ENCODE measurements at places on chromosomes 1 and 21.

GRCh38 chr1:96945509-96946084, 224.0 kb downstream of the PTBP2 start:
- no peak for DNase-seq

GRCh38 chr21:20040768-20041167, 957.4 kb upstream of the NCAM2 start:
- DNase-seq = no peak

DNA sequence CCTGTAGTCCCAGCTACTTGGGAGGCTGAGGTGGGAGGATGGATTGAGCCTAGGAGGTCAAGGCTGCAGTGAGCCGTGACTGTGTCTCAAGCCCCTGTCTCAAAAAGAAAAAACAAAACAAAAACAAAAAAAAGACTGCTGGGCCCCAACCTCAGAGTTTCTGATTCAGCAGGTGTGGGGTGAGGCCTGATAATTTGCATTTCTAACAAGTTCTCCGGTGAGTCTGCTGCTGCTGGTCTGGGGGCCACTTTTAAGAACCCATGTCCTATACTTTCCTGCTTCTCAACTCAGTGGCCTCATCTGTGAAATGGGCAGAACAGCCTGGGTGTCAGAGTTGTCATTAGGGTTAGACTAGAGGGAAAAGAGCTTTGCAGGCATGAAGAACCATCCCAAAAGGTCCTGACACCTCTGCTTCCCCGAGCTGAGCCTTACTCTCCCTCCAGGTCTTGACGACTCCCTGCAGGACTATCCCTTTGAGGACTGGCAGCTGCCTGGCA, 2.8 kb downstream of the CNKSR1 start:
- DNase-seq = no peak

DNA sequence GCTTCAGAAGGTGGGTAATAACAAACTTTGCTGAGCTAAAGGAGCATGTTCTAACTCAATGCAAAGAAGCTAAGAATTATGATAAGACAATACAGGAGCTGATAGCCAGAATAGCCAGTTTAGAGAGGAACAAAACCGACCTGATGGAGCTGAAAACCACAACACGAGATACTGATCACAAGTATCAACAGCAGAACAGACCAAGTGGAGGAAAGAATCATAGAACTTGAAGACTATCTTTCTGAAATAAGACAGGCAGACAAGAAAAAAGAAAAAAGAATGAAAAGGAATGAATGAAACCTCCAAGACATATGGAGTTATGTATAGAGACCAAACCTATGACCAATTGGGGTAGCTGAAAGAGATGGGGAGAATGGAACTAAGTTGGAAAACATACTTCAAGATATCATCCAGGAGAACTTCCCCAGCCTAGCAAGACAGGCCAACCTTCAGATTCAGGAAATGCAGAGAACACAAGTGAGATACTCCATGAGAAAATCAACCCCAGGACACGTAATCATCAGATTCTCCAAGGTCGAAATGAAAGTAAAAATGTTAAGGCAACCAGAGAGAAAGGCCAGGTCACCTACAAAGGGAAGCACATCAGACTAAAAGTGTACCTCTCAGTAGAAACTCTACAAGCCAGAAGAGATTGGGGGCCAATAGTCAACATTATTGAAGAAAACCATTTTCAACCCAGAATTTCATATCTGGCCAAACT, 20.5 kb downstream of the CD84 start:
- no peak for DNase-seq

DNA sequence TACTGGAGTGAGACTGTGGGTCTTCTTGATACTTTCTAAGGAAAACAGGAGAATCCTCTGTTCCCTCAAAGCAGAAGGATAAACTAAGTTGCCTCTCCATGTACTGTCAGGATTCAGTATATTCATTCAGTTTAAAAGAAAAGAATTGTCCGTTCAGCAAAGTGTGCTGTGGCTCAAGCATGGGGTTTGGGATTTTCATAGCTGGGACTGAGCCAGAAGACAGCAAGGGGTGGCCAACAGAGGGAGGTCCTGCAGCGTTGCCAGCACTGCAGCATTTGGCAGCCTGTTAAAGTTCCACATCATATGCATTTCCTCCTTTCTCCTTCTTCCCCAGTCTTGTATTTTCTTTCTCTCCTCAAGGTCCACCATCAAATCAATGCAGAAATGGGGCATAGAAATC, 75.1 kb downstream of the DTL start:
- no peak for DNase-seq

GRCh38 chr1:38522915-38523567, 336.5 kb downstream of the RRAGC start:
- no peak for DNase-seq

DNA sequence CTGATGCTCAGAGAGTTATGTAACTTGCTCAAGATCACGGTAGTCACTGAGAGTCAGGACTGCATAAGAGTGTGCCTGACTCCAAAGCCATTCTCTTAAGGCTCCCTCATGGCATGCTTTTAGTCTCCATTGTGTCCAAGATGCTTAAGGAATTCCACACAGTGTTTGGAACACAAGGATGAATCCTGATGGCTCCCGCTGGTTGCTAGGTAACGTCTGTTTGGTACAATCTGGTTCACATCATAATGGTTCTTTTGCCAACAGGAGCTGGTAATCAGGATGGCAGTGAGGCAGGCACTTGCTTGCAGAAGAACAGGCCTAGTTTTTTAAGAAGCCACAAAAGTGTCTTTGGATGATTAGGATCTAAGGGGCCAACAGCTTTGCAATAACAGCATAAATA, 436.5 kb upstream of the DAB1 start:
- DNase-seq = no peak

DNA sequence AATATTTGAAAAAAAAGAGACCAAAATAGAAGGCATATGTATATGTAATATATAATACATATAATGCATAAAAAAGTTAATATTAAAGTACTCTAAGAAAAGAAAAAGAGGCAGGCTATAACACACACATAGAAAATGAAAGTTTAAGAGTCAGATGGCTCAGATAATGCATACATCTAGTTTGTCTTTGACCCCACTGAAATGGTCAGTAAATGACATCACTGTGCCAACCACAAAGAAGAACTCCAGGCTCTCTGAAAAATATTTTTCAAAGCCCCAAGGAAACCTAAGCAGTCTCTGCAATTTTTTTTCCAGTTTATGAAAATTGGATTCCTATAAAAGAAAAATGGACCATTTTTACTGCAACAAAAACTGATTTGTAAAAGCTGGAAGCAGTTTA, 55.4 kb upstream of the SCYL3 start:
- no peak for DNase-seq

DNA sequence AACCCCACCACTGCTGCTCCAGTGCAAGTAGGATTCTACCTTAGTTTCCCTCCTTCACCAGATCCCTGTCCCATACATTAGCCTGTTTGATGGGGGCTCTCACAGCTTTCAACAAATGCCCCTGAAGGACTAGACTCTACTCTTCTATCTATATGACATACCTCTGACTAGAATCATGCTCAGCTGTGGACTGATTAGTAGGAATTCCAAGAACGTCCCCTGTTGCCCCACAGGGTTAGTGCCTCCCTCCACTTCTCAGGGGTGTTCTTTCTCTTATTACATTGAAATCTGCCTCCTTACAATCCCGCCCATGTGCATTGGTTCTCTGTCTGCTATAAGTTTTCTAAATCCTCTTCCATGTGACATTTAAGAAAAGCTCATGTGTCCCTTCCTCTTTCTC, 375.9 kb upstream of the DUSP10 start:
- no peak for DNase-seq

DNA sequence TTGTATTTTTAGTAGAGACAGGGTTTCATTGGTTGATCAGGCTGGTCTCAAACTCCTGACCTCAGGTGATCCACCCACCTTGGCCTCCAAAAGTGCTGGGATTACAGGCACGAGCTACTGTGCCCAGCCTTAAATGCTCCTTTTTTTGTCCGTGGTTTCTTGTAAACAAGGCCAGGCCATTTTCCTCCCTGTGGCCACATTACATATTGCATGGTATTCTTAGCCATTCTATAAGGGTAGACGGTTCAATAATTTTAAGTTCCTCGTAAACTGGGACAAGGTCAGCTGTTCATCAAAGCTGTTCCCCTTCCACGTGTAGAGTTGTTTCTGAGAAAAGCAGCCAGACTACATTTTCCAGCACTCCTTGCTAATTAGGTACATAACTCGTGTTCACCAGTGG, 10.3 kb upstream of the LUZP1 start:
- DNase-seq = no peak

GRCh38 chr21:29195981-29196669, 65.7 kb downstream of the MAP3K7CL start:
- peak; percentile 73 for DNase-seq

- DNase-seq = no peak
Measured at GRCh38 chr1:160168609-160169369, 17.4 kb downstream of the ATP1A4 start.

- no peak for DNase-seq
Measured at GRCh38 chr21:46065215-46065913, 32.5 kb upstream of the COL6A2 start.

DNA sequence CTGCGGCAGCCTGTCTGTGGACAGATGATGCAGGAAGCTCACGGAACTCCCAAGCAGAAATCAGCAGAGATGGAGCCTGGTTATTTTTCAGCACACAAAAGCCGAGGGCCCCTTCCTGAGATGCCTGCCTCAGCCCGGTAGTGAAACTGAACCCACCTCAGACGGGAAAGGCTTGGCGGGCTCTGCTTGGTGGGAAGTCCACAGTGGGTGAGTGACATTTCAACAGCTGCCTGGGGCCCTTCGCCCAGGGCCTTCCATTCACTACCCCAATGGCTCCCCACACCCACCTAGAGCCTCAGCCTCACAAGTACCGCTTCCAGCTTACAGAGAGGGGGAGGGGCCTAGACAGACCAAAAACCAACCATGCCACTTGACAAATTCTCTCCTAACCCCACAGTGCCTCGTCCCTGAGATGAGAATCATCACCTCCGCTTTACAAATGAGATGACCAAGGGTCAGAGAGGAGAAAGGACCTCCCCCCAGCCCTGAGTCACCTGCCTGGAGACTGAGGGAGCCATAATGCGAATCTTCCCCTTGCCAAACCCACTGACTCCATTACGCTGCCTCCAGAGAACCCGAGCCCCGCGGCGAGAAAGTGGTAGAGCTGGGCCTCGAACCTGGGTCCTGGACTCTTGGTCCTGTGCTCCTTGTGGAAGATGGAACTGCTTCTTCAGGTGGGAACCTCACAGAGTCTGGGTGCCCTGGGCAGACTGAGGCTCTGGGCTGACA, 3.4 kb upstream of the ECE1 start:
- DNase-seq = peak; percentile 77

- DNase-seq = no peak
Measured at GRCh38 chr1:177103005-177103852, 61.3 kb downstream of the ASTN1 start.

- no peak for DNase-seq
Measured at GRCh38 chr1:101645810-101646209, 350.9 kb downstream of the OLFM3 start.

DNA sequence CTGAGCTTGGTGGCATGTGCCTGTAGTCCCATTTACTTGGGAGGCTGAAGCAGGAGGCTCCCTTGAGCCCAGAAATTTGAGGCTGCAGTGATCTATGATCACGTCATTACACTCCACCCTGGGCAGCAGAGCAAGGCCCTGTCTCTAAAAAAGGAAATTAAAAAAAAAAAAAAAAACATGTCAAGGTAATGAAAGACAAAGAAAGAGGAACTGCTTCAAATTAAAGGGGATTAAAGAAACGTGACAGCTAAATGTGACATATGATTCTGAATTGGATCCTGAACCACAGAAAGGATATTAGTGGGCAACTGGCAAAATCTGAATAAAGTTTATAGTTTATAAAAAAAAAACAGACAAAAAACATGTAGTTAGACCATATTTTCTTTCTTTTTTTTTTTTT, 3.8 kb upstream of the C2CD4D start:
- DNase-seq = no peak

DNA sequence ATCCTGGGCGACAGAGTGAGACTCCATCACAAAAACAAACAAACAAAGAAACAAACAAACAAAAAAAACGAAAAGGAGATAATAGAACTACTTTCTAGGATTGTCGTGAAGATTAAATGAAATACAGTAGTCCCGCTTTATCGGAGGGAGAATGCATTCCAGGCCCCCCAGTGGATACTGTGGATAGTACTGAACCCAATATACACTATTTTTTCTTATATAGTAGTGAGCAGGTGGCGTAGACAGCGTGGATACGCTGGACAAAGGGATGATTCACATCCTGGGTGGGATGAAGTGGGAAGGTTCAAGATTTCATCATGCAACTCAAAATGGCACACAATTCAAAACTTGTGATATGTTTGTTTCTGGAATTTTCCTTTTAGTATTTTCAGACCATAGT, 8.0 kb downstream of the SLC35F3 start:
- no peak for DNase-seq

- DNase-seq = no peak
Measured at GRCh38 chr1:34474566-34474965, 280.3 kb upstream of the GJB5 start.

DNA sequence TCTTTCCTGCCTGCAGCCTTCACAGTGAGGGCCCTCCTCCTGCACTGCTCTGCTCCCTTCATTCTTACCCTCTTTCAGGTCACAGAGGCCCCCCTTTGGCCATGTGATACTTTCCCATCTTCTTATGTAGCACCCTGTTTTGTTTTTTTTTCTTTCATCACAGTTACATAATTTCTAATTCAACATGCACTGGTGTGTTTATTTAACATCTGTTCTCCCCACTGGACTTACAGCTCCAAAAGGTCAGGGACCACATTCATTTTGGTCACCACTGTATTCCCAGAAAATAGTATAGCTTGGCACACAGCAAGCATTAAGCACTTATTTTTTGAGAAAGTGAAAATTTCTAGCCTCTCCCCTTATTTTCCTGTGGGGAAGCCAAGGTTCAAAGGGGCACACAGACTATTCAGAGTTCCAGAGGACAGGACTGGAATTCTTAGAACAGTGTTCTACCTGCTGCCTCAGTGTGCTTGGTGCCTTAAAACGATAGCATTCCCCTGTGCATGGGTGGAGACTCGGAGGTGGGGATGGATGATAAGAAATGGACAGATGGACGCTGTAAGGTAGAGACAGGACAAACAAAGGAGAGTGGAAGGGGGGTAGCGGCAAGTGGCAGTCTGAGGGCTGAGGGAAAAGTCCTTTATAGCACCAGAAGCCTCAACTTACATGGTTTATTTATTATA, 5.3 kb downstream of the DENND2D start:
- DNase-seq = no peak

GRCh38 chr1:197343663-197344273, 75.7 kb downstream of the CRB1 start:
- DNase-seq = no peak

GRCh38 chr1:7680207-7680954, 90.7 kb upstream of the VAMP3 start:
- DNase-seq = no peak

DNA sequence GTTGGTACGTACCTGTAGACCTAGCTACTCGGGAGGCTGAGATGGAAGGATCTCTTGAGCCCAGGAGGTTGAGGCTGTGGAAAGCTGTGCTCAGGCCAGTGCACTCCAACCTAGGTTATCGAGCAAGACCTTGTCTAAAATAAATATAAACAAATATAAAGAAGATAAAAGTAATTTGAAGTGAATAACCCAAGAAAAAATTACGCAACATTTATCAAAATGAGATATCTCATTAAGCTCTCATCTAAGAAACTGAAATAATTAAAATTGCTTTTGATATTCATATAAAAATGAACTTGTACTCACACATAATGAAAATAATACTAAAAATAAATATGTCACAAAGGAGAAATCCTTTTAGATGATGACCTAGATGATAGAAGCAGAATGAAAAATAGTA, 647.1 kb upstream of the NCAM2 start:
- DNase-seq = no peak

GRCh38 chr1:15934211-15935055, 41.5 kb downstream of the ZBTB17 start:
- no peak for DNase-seq

GRCh38 chr1:71994646-71995045, 287.7 kb downstream of the NEGR1 start:
- DNase-seq = no peak

GRCh38 chr1:8476006-8476405, 158.1 kb downstream of the SLC45A1 start:
- DNase-seq = no peak
